Activated gamma-delta T cell treated with anti-CD3 and anti-CD28 coated beads, Interleukin-2, amount 50 U/mL, for 16 hours (primary cell): ENCODE measurements at places on chromosomes 3 and 15.

DNA sequence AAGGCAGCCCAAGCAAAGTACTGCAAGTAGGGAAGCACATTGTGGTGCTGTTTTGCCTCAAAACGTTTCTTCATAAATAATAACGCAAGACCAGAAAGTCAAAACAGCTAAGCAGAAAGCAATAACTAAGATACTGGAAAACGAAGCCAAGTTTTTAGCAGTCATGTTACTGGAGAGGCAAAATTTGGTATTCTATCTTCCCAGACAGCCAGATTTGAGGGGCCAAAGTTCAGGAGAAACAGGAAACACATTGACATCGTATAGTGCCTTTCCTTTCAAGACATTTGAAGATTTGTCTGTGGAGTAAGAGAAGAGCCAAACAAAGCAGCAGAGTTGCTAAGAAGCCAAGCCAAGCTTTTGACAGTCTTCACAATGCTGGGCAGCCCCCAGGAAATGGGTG lies 843.6 kb upstream of the NECTIN3 start:
- no peak for DNase-seq

DNA sequence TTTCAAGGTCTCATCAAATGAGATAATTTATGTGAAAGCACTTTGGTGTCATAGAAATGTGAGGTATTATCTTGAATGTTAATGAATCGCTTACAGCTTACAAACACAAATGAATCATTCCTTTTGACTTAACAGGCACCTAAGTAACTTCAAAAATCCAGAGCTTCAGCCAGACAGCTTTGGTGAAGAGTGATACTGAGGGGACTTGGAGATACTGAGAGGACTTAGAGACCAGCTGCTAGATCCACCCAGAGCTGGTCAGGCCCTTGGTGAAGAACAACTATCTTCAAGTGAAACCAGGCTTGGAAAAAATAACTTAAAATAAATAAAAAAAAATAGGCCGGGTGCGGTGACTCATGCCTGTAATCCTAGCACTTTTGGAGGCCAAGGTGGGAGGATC lies 16.2 kb upstream of the ZFYVE19 start:
- DNase-seq = no peak

DNA sequence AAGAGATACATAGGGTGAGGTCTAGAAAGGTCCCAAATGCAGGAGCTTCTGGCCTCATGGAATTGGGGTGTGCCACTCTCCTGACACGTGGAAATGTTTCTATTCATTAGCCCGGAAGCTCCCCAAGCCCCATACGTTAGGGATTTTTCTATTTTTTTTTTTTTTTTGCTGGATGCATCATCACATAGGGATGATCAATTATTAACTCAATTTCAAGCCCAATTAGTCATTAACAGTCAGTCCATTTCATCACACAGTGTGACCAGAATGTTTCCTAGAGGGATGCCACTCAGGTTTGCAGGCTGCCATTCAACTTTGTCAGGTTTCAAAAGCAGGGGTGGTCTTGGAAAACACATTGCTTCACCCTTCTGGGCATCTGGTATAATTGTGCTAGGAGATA lies 40.7 kb upstream of the MKRN3 start:
- DNase-seq = no peak

GRCh38 chr3:183895296-183895695 lies 10.6 kb upstream of the PARL start:
- DNase-seq = no peak

- no peak for DNase-seq
These were observed 557 bp downstream of the ELL3 start for GRCh38 chr15:43776101-43776717.

DNA sequence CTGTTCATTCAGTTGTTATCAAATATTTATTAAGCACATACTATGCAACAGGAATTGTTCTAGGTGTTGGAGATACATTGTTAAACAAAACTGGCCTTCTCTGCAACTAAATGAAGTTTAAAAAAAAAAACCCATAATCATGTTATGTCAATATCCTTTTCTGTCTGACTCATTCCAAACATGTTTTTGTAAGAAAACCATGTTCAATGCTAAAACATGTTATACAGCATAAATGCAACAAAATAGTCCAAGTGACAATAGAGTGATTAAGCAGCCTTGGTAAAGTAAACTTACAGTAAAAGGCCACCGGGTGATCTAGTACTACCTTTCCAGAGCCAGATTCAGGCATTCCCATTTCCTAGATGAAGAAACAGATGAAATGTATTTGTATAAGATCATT lies 278.0 kb upstream of the NECTIN3 start:
- no peak for DNase-seq

GRCh38 chr3:184229394-184230080 lies at the start of gene VWA5B2:
Gene VWA5B2, plus strand, starts transcription at chr3:184229585. Its CDS starts 944 bp downstream, at chr3:184230529.
- DNase-seq = peak; percentile 62

- no peak for DNase-seq
These were observed 329.9 kb upstream of the ROBO1 start for GRCh38 chr3:80097674-80098073.

DNA sequence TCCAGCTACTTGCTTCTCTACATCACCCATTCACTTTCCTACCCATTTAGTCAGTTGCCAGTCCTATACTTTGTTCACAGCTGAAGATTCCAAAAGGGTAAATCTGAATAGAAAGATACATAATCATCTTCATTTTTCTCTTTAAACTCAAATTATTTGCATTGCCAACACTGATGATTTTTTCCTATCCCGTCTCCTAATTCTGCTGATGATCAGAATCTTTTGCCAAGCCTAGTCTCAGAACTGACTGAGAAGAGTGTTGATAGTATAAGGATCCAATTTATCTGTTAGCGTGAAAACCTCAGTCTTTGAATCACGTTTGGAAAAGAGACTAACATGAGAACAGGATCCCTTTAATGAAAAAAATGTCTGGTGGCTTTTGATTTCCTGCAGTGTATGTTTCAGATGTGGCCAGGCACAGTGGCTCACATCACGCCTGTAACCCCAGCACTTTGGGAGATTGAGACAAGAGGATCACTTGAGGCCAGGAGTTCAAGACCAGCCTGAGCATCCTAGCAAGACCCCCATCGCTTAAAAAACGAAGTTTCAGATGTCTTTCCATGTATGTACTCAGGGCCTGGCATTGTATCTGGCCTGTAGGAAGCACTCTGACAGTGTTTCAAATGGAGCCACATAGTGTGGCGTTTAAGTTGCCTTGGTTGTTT lies 169.4 kb downstream of the KLHL25 start:
- no peak for DNase-seq

- no peak for DNase-seq
These were observed 39.1 kb downstream of the GOLM2 start for GRCh38 chr15:44327578-44327977.

DNA sequence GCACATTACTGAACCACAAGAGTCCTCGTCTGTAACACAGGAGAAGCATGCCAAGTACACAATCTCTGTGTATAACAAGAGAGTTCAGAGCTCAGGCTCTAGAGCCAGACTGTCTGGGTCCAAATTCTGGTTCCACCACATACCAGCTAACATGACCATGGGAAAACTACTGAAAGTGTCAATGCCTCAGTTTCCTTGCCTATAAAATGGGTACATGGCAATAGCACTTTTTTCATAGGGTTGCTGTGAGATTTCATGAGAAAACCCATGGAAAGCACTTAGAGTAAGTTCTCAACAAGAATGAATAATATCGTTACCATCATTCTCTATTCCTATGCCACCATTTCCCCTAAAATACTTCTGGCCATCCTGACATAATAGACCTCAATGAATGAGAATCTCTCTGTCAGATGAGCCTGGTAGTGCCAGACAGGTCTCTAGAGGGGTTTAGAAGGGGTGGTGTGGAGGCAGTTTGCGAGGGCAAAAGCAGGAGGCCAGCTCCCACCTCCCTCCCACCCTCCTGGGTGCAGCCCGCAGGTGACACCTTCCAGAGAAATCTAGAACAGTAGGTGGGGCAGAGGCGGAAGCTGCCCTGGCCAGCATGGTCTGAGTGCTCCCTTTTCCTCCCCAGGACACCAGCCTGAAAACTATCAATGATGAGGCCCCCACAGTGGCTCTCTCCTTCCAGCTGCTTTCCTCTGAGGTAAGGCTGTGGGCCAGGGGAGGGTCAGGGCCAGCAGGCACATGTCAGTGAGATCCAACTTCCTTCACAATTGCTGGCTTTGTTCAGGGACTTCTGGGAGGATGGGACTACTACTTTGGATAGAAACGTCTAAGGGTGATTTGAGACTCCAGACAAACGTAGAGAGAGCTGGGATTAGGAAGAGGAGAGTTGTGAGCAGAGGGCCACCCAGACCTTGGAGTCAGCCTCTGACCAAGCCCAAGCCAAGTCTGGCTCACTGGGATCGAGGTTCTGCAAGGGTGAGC lies 45.3 kb downstream of the CCDC33 start:
- no peak for DNase-seq

DNA sequence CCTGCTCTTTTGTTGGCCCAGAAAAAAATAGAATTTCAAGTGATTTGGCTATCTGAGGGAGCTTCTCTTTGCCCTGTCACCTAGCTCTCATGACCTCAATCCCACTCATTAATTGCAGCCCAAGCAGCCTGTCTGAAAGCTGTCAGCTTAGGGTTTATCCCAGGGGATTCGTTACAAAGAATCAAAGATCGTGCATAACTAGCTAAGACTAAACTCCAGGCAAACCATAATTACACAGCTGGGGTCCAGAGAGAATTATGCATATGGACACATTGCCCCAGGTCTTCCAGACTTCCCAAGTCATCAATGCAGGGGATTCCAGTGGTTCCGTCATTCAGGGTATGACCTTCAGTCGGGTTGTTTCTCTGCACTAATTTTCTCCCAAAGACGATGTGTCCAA lies 91.6 kb upstream of the CBLB start:
- DNase-seq = no peak

GRCh38 chr3:151724576-151725562 lies 8.9 kb upstream of the AADACL2 start:
- DNase-seq = no peak

GRCh38 chr3:35932995-35933394 lies 293.7 kb downstream of the ARPP21 start:
- no peak for DNase-seq

- no peak for DNase-seq
These were observed 615.7 kb upstream of the UBE2E2 start for GRCh38 chr3:22587446-22587845.

- no peak for DNase-seq
These were observed 7.9 kb downstream of the VGLL4 start for GRCh38 chr3:11635680-11636393.

DNA sequence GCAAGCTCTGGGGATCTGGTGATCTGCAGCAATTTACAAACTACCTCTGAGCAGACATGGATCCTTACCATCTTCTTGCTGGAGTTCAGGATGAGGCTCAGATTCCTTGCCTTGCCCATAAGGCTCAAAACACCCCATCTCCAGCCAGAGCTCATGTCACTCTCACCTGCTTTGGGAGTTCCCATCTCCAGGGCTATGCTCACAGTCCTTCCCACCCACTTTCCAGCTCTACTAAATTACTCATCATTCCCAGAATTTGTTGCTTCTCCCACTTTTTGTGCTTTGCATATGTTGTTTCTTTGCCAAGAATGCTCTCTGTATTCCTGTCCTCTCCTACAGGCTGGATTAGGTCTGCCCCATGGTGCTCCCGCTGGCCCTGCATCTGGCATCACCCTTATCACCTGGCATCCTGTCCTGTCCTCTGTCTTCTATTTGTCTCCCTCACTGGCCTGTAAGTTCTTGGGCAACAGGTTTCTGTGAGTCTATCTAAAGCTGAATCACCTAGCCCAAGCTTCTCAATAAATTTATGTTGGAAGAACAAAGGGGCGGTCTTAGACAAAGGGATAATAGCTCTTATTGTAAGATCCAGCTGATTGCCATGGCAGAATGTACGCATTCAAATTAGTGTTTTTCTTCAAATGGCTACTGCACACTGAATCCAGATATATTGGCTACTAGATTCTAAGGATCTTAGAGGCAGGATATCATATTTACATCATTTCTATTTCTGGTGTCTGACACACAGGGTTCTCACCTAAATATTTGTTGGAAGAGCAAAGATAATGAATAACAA lies 179.2 kb downstream of the CLSTN2 start:
- no peak for DNase-seq

GRCh38 chr15:86647810-86648440 lies 568.3 kb downstream of the AGBL1 start:
- no peak for DNase-seq

GRCh38 chr15:40322531-40323238 lies 807 bp upstream of the INAFM2 start:
- DNase-seq = no peak

GRCh38 chr15:52440414-52440813 lies 88.3 kb downstream of the MYO5A start:
- no peak for DNase-seq

- no peak for DNase-seq
These were observed 335.8 kb upstream of the GOLIM4 start for GRCh38 chr3:168431491-168431890.

- DNase-seq = no peak
These were observed 81.5 kb downstream of the GAP43 start for GRCh38 chr3:115704661-115705338.

DNA sequence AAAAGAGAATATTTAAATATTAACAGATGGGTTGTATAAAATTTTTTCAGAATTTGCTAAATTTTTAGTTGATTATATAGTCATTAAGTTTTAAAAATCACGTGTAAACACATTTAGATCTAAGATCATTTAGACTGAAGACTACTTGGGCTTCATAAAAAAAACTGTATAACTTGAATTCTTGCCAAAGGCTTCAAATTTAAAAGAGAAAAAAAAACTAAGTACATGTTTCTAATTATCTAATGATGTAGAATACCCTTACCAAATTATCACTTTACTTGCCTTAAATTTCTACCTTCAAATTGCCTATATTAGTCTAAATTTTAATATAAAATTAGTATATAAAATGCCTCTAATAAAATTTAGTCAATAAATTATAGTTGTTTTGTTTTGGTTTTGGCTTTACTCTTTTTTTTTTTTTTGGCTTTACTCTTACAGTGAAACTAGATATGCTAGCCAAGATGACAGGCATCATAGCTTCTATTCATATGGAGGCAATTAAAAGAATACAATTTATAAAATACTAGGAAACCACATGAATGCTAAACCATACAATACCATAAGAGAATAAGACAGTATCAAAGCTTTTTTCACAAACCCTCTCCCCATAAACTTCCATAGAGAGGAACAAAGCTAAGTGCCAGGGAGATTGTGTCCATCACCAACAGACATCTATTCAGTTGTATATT lies 183.1 kb upstream of the KCNMB2 start:
- no peak for DNase-seq

DNA sequence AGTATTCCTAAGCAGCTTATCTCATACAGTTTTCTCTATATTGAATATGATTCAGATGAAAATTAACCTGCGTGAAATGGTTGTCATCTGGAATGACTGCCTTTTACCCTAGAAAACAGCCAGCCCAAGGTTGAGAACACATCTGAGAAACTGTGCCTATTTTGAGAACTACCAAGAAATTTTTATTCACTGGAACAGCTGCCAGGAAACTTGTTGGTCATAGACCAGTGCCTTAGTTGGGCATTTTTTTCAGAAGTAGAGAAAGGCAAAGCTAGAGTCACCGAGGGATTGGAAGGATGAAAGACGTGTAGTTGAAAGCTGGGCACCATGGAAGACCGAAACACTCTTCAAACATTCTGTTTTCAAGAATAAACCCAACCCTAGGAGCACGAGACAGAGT lies 277.1 kb downstream of the LPP start:
- no peak for DNase-seq

GRCh38 chr3:141863491-141863890 lies 13.0 kb upstream of the ATP1B3 start:
- no peak for DNase-seq

GRCh38 chr15:61702224-61703020 lies 357.8 kb downstream of the VPS13C start:
- no peak for DNase-seq
